Endodermal cell (in vitro differentiated cells): ENCODE measurements at places on chromosomes 7 and 10. TPM values are rescaled to one million over a fixed set of nuclear protein-coding genes. Genes with fewer than 3 reads are reported as not detected.

- no peak for DNase-seq
Measured at GRCh38 chr7:14385074-14385473, 395.6 kb upstream of the ETV1 start.

DNA sequence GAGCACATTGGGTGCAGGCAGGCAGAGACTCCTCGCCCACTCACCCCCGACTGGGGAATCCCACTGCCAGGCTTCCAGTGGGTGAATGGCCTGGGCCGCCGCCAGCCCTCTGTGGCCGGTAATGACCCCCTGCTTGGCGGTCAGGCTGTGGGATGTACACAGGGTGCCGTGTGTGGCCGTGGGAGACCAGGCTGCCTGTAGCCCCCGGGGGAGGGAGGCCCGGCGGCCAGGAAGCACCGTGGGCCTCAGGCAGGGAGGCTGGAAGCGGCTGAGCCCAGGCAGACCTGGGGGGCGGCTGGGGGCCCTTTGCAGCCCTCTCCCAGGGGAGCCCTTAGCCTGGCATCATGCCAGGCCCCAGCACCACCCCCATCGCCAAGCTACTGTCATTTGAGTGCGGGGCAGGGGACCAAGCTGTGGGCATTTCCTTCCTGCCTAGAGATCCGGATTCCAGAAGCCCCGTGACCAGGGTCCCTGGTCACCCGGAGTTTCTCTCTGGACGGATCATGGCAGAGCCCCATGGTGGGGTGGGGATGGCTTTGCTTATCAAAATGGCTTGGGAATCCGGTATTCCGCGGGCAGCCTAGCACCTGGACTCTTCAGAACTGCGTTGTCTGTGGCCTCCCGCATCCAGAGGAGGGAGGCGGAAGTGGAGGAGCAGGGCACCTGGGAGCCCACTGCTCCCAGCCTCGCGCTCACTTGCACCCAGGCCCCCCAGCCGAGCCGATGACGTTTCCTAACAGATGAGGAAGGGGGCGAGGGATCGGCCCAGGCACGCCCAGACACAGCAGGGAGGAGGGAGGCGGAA lies 1.1 kb downstream of the TTYH3 start:
- DNase-seq: peak; percentile 84

PAPOLB gene
- 0.93 to 1.2 TPM (median 0.94 TPM) in 3 replicates for total RNA-seq

DNA sequence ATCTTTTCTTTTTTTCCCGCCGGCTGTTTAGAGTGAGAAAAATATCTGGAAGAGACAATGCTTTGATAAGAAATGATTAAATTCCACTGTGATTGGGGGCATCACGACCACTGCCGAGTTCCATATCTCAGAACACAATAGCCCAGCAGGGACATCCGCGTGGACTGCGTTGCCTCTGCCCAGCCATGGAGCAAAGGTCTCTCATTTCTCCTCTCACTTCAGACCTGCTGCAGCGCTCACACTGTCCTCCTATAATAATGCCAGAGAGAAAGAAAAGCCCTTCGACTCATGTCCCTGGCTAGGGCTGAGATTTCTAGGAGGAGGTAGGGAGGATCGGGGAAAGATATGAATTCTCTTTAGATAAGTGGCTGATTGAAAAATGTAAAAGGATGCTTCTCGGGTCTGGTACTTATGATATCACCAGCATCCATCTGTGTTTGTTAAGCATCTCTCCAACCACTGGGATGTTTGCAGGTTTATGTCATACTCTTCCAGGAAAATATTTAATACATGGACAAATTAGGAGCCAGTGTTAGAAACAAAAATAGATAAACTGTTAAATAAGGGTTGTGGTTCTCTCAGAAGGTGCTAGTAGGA lies 472.9 kb upstream of the AKR1E2 start:
- peak; percentile 69 for DNase-seq

TMEM273 gene
- not detected in 3 replicates for total RNA-seq

- DNase-seq: no peak
Measured at GRCh38 chr7:129240119-129240820, 15.4 kb downstream of the AHCYL2 start.

CLDN12 gene
- total RNA-seq: 51.6 to 57.6 TPM (median 52.1 TPM) in 3 replicates

LDB3 gene
- total RNA-seq: 0.21 to 0.63 TPM (median 0.35 TPM) in 3 replicates

- no peak for DNase-seq
Measured at GRCh38 chr7:113768387-113768786, 150.4 kb downstream of the PPP1R3A start.

- DNase-seq: no peak
Measured at GRCh38 chr10:106825576-106826364, 338.7 kb downstream of the SORCS1 start.

WDR86 gene
- 69.8 and 94.2 TPM in 2 replicates for total RNA-seq

TUBB8 gene
- 1.4 to 2.1 TPM (median 1.9 TPM) in 3 replicates for total RNA-seq

DLX6 gene
- total RNA-seq: not detected in 2 replicates

GRCh38 chr10:105243381-105243780 lies 602.3 kb downstream of the SORCS3 start:
- DNase-seq: no peak

DNA sequence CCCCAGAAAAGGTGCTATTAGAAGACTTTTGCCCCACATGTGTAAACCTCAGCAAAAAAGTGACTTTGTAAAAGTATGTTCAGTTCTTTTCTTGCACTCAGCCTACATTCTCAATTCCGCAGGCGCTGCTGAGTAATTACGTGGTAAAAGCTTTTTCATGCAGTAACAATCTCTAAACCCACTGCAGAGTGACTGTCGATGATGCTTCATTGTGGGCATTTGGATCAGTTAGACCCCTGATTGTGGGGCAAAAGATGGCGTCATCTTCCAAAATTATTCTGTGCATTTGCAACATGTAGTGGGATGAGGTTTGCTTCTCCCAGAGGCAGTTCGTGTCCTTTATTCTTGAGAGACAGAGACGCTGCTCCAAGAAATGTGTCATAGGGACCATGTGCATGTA lies 85.6 kb downstream of the PLPP4 start:
- no peak for DNase-seq

GRM3 gene
- 0.16 to 0.91 TPM (median 0.29 TPM) in 3 replicates for total RNA-seq

ANXA7 gene
- 77.4 to 85.7 TPM (median 82.3 TPM) in 3 replicates for total RNA-seq

DNA sequence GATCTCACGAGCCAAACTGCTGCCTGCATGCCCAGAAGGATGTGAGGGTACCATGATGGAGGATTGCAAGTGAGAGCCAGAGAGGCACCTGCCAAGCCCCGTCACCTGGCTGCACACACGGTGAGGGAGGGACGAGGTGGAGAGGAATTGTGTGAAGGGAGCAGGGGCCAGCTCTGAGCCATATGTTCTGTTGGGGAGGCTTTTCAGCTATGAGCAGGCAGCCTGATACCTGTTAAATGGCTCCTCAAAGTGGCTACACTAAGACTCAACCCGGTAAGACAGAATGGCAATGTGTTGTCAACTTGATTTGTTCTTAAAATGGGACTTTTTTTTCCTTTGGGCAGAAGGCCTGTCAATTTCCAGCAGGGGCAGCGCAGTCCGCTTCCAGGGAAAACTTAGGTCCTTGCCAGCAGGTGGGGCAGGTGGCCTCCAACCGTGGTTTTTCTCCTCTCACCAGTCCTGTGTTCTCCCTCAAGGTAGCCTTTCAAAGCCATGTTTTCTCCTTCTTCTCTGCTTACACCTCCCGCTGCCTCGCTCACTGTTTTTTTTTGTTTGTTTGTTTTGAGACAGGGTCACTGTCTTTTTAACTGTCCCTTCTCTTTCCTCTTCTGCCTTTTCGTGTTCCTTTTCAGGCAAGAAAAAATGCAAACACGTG lies 57.7 kb upstream of the ZNRF2 start:
- DNase-seq: peak; percentile 90
